Kasumi-1 (cell line): ENCODE measurements at places on chromosomes 1 and 21.
A peak's percentile ranks its signal among the peaks of the same experiment; 100 is the strongest.

- DNase-seq: peak; percentile 20
Measured at GRCh38 chr21:36747041-36747814, 48.3 kb downstream of the SIM2 start.

DNA sequence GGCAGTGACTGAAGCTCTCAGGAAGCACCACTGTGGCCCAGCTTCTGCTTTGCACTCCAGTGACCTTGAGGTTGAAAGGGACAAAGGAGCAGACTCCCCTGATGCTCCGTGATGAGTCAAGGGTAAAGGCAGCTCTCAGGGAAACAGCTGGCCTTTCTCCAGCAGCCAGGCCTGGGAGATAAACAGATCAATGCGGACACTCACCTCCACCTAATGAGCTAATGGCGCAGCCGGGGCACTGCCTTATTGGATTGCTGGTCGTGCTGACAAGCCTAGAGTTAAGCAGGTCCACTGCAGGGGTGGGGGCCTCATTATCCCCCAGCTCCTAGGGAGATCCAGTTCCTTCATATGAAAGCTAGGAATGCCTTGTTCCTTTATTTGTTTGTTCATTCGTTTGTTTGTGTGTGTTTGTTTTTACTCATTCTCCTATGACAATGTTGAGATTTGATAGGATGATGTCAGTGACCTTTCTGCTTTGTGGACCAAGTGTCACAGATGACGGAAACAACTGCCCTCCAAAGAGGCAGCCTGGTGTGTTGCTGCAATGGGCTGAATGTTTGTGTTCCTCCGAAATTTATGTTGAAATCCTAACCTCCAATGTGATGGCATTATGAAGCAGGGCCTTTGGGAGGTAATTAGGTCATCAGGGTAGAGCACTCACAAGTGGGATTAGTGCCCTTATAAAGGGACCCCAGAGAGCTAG, 141.4 kb upstream of the BEND5 start:
- DNase-seq: no peak

- no peak for DNase-seq
Measured at GRCh38 chr1:63915121-63915520, 141.3 kb downstream of the ROR1 start.

GRCh38 chr1:83086986-83087512, 911.9 kb downstream of the TTLL7 start:
- DNase-seq: no peak

DNA sequence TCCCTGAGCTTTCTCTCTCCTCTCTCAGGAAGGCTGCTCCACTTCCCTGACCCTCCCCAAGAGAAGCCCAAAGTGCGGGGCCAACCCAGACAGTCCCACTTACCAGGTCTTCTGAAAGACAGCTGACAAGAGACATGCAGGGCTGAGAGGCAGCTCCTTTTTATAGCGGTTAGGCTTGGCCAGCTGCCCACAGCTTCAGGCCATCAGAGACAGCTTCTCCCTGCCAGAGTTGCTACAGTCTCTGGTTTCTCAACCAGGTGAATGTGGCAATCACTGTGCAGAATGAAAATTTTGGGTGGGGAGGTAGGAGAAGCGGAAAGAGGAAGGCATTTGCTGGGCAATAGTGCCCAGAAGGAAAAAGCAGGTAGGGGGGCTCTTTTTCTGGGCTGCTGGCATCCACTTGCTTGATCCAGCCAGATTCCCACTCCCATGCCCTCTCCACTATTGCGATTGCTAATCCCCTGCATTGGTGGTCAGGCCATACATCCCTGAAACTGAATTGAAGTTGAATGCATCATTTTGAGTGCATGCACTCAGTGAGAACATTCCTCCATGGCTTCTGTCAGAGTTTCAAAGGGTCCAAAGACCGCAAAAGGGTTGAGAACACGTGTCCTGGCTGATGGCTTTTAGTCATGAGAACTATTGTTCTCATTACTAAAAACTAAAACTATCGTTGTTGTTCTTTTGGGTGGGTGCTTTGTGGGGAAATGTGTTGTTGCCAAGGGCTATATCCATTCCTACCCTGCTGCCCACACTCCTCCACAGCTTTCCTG, at the start of gene S100A8:
Gene S100A8 (minus strand): TSS at position 136 of the 773 bp plus-strand sequence. CDS start 538 bp downstream, outside the sequence.
- no peak for DNase-seq

DNA sequence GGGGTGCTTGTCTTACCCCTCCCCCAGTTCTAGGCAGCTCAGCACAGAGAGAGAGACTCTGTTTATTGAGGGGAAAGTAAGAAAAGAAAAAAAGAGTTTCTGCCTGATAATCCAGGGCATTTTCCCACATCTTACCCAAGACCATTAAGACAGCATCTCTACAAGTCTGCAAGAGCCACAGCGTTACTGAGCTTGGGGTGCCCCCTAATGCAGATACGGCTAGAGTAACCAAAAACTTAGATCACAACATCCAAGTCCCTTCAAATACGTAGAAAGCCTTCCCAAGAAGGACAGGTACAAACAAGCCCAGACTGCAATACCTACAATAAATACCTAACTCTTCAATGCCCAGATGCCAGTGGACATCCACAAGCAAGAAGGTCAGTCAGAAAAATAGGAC, 6.2 kb upstream of the TEX50 start:
- DNase-seq: no peak

DNA sequence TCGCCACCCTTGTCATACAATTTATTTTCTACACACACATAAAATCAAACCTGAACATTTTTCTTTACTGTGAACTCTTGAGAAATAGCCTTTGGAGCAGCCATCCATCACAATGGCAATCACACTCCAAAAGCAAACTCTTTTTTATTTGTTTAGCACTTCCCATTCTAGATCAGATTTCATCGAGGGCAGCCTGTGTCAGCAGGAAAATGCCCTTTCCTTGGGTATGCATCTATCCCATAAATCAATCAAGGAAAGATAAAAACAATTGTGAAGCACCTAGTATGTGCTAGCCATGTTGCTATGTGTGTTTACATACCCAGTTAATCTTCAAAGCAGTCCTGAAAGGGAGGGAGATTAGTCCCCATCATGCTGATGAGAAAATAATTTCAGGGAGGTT, 484.1 kb upstream of the USP24 start:
- no peak for DNase-seq

- DNase-seq: peak; percentile 84
Measured at GRCh38 chr1:89523572-89524368, 859 bp upstream of the LRRC8B start.

- peak; percentile 20 for DNase-seq
Measured at GRCh38 chr1:156860628-156861423, at the start of gene NTRK1. NTRK1 (plus strand) TSS chr1:156860865; CDS start chr1:156860935, 70 bp downstream.

DNA sequence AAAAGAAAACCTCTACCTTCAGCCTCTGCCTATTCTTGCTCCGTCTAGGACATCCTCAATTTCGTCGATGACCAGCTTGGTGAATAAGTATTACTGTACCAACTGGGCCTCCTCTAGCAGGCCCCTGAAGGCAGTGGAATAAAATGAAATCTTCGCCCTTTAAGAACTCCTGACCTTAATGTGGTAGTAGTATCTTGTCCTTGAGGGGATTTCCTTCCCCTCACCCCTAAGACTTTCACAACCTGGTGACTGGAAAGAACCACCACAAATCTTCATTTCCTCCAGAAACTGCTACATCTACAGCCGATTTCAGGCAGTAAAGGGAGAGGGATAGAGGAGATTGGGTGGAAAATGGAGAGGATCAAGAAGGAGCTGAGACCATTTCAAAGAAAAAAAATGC, 1.6 kb upstream of the HAX1 start:
- no peak for DNase-seq

- DNase-seq: no peak
Measured at GRCh38 chr1:150551784-150552127, 2.5 kb downstream of the ADAMTSL4 start.

DNA sequence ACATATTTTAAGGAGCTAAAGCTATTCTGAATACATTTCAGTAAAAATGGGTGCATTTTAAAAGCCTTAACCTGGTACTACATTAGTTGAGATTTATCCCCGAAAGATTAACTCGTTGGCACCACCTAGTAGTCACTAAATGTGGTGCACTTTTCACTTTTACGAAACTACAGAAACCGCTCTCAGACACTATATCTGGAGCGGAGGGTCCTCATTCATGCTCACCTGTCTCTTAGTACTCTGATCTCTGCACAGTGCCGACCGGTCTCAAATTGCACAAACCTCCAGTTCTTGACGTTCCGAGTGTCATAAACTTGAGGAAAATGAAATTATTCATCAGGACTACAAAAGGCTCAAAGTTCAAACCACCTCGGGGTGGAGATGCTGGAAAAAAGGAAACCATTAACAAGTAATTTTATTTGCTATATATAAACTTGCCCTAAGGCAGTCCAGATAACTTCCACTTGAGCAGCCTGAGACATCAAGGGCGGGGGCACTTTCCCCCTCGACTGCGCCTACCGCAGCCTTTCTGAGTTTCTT, 722 bp downstream of the LZIC start:
- peak; percentile 89 for DNase-seq

DNA sequence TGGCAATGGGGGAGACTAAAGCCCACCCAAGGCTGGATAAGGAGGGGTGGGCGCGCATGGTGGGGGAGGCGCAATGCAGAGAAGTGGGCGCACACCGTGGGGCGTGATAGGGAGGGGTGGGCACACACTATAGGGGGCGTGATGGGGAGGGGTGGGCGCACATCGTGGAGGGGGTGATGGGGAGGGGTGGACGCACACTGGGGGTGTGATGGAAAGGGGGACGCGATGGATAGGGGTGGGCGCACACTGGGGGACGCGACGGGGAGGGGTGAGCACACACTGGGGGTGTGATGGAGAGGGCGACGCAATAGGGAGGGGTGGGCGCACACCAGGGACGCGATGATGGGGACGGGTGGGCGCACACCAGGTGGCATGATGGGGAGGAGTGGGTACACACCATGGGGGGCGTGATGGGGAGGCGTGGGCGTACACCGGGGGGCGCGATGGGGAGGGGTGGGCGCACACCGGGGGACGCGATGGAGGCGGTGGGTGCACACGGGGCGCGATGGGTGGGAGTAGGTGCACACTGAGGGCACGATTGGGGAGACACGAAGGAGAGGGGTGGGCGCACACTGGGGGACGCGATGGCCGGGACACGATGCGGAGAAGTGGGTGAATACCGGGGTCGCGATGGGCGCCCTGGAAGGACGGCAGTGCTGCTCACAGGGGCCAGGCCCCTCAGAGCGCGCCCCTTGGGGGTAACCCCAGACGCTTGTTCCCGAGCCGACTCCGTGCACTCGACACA, 929 bp downstream of the SUMO3 start:
- DNase-seq: no peak

- no peak for DNase-seq
Measured at GRCh38 chr1:81155131-81155530, 645.6 kb upstream of the ADGRL2 start.

DNA sequence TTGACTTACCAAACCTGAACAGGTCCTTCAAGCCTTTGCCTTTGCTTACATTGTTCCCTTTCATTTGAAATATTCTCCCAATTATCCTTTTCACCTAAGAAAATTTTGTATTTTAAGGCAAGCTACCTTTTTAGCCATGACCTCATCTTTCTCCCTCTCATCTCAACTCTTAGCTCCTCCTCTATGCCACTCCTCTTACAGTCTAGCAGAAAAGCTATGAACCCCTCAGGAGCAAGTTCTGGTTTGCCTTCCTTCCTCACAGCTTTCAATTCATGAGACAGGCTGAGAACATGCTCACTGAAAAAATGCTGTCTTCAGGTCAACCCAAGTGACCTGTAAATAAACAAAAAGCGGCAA, 8.3 kb upstream of the MUTYH start:
- no peak for DNase-seq
